ENCODE measurements at places on chromosomes 6 and 20.

- no peak for DNase-seq
Observed at GRCh38 chr6:157585274-157586087, 204.5 kb downstream of the ZDHHC14 start.

DNA sequence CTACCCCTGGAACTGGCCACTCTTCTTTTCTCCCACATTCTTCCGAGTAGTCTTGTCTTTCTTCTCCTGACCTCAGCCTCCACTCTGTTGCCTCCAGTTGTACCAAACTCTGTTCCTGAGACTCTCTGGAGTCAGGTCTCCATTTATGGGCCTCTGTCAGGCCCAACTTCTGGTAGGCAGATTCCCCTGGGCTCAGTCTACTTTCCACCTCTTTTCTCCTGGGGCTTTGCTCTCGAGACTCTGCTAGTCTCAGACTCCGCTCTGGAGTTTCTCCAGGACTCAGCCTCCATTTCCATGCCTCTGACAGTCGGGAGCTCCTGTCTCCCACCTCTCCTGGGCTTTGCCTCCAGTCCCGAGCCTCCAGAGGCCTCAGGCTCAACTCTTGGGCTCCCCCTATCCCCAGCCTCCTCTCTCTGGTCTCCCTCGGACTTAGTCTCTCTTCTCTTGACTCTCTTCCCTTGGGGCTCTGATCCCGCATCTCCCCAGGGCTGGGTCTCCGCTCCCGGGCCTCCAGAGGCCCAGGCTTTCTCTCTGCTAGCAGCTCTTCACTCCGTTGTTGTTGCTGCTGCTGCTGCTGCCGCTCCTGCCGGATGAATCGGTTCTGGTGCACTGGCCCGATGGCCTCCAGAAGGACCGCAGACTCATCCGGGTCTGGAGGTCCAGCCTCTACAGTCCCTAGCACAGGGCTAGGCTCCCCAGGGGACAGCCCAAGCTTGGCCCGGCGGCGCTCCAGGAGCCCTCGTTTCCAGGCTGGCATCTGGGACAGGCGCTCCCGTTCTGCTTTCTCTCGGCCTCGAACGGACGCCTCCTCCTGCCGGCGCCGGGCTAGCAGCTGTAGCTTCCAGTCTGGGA is 1.1 kb downstream of the PPP1R18 start:
- peak; percentile 78 for DNase-seq

- DNase-seq = no peak
Observed at GRCh38 chr20:58173930-58174707, 54.3 kb downstream of the ANKRD60 start.

GRCh38 chr6:75486850-75487518 is 6.6 kb downstream of the FILIP1 start:
- DNase-seq = no peak

GRCh38 chr6:105226598-105227294 is 46.9 kb upstream of the POPDC3 start:
- no peak for DNase-seq

DNA sequence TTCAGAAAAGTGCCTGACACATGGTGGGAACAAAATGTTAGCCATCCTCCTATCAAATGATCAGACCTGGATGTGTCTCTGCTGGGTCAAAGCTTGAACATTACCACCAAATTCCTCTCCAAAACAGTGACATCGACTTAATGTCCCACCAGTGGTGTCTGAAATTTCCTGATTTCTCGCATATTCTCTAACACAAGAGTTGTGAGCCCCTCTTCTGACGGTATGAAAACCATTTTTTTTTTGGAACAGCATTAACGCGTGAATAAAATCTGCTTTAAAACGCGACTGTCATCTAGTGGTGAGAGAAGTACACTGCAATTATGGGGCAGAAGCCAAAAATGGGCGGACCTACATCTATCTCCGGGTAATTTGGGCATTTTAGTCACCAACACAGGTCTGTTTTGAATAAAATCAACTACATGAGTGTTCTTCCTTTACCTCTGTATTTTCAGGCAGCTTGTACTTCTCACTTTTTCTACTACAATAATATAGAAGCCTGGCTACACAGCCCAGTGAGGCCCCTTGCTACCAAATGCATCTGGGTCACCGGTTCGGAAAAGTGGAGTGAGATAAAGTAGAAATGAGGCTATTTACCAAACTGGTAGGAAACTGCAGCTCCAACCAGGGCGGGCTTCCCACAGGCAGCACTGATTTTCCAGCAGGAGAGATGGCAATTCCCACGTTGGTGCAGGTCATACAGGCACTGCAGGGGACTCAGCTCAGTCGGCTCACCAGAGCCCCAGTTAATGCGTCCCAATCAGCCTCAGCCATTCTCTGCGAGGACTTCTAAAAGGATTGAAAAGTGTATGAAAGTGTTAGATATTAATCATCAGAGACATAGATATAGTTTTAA is 27.4 kb downstream of the MGME1 start:
- DNase-seq = no peak

DNA sequence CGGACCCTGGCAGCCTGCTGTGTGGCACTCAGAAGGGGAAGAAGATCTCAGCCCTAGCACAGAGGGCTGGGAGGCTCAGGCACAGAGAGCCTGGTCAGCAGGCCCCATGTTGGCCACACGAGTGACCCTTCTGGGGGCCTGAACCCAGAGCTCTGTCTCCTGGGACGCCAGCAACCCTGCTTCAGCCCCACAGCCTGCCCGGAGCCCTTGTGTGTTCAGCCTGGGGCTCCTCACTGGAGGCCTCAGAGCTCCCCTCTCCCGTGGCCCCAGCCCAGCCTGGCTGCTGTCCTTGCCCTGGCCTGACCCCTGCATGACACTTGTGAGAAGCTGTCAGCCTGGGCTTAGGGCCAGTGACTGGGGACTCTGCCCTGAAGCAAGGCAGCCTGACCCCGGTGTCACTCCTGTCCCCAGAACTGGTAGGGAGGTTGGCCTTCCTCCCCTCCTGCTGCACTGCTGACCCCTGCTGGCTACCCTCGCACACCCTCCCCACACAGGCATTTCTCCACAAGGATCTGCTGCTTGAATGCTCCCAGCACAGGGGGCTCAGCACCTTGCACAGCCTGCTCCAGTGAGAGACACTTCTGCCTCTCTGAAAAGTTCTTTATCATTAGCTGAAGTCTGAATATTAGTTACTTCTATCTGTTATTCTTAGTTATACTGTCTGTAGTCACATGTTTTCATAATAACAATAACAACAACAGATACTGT is 15.4 kb upstream of the IP6K3 start:
- peak; percentile 86 for DNase-seq

DNA sequence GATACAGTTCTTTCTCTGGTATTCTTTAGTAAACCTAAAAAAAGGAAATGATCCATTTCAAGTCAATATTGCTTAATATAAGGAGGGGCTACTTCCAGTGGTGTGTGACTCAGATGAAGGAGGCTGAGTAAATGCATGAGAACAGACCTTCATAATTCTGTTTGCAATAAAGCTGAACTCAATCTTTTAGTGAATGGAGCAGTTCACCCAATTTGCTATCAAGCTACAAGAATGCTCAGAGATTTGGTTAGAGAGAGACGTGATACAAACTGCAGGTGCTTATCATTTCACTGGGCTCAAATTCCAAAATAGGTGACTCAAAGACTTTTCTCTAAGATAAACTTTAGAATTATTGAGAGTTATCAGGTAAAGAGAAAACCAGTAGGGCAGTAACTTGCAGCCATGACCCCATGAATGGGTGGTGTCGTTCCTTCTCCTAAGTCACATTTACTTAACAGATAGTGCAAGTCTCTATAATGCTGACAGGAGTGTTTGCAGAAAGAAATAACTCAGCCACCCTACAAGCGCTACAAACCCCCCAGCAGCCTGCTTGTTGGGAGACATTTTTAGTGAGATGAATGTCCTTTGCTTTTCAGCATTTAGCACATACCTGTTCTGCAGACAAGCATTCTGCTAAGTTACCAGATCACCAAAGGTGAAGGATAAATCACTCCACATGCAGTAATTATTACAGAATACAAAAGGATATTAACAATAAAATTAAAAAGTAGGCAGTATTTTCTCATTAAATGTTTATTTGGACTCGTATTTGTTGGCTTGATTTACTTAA is 16.4 kb upstream of the BLOC1S5 start:
- DNase-seq = no peak

DNA sequence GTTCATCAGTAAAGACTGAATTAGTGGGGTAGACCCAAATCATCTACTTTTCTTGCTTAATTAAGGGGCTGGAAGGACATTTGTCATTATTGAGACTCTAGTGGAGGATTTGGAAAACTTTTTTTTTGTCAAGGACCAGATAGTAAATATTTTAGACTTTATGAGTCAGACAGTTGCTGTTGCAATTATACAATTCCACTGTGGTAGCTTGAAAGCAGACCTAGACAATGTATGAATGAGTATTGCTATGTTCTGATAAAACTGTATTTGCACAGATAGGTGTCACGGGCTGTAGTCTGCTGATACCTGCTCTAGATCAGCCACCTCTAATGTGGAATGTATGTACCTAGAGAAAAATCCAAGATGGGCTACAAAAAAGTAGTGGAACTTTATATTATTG is 175.0 kb downstream of the CARMIL1 start:
- no peak for DNase-seq

DNA sequence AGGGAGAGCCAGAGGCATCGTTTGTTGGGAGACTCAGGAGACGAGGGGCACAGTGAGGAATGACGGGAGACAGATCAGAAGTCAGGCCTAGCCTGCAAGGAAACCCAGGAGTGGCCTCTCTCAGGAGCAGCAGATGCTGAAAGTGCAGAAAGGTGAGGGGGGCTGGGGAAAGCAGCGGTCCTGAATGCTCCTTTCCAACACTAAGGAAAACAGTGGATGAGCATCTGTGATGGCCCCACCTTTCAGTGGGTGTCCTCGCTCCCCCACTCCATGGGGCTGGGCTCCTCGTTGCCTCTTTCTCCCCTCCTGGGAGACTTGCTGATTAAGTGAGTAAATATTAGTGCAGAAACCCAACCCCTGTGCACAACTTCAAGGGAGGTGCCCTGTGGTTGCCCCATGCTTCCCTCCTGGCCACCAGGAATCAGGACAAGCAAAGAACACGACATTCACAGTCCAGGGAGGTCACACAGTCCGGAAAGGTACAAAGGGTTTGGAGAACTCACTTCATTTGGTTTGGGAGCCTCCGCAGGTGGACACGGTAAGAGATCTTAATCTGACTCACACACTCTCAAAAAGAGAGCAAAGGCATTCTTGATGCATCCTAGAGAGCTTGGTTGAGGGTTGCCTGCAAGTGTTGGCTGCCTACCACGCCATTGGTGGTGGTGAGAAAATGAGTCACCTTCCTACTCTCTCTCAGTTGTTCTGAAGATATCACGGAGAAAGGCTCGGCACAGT is 9.7 kb upstream of the BPIFB1 start:
- DNase-seq = no peak

DNA sequence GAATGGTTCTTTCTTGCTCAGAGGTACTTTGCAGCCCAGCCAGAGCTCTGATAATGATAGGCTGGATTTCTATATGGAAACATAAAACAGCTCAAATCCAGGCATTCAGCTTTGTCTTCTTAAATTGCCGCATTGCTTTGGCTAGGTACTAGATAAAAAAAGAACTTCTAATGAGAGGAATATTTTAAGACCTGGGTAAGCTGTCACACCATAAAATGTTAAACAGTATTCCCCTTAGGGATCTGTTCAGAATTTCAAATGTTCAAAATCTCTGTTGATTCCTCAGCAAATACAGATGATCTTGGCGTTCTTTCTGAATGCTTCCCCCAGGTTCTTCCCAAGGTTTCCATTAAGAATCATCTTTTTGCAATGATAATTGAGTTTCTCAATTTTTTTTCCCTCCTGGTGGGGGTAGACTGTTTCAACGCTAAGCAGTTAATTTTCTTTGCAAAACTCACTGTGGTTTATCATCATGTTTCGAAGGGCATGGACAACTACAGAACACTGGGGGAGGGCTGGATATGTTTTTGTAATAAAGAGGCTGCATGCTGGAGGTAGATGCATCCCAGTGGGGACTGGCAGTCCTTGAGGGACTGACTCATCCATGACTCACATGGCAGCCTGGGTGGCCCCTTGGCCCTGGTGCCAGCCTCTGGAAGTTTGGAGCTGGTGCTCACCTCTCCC is 31.0 kb downstream of the TIAM2 start:
- no peak for DNase-seq

DNA sequence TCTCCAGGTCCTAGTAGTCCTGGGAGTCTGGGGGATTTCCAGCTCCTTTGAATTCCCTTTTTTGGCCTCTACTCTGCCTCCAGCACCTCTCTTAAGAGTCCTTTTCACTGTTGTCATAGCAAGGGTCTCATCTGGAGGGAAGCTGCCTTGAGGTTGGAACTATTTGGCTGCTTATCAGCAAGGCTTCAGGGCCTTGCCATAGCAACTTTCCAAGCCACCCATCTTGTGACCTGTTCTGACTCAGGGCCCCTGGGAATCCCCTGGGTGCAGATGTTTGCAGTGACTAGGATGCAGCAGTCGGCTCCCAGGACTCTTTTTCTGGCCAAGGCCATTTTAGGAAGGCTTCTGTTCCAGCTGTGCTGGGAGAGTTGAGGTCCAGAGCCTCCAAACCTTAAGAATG is 12.4 kb downstream of the PKIG start:
- DNase-seq = no peak

- no peak for DNase-seq
Observed at GRCh38 chr6:2158596-2159271, 86.7 kb downstream of the GMDS start.

- DNase-seq = no peak
Observed at GRCh38 chr6:28005152-28005890, 48.3 kb downstream of the OR2B6 start.

- DNase-seq = no peak
Observed at GRCh38 chr6:110033749-110034666, 55.9 kb downstream of the GPR6 start.

GRCh38 chr6:144969154-144969553 is 684.0 kb downstream of the UTRN start:
- DNase-seq = no peak

- no peak for DNase-seq
Observed at GRCh38 chr6:152529369-152529768, 107.8 kb downstream of the SYNE1 start.

Measured in cardiac septum (tissue), 1 donor.